Metanephros (tissue), 2 donors: ENCODE measurements at places on chromosomes 2 and 18. TPM values are rescaled to one million over a fixed set of nuclear protein-coding genes. Genes with fewer than 3 reads are reported as not detected.

Gene ORC4
- 111 TPM for total RNA-seq

Gene UGT1A10
- total RNA-seq, result not detected

Gene EPHA4
- 74.2 TPM for total RNA-seq

Gene C1QL2
- not detected for total RNA-seq

Gene NOSTRIN
- total RNA-seq, result 25.3 TPM

Gene MROH2A
- 0.53 TPM for total RNA-seq
